Posterior vena cava (tissue), 2 donors: ENCODE measurements at places on chromosomes 7 and 10. TPM values are rescaled to one million over a fixed set of nuclear protein-coding genes. Genes with fewer than 3 reads are reported as not detected.

MOGAT3 gene
- not detected for total RNA-seq

HOXA13 gene
- total RNA-seq = not detected

DNA sequence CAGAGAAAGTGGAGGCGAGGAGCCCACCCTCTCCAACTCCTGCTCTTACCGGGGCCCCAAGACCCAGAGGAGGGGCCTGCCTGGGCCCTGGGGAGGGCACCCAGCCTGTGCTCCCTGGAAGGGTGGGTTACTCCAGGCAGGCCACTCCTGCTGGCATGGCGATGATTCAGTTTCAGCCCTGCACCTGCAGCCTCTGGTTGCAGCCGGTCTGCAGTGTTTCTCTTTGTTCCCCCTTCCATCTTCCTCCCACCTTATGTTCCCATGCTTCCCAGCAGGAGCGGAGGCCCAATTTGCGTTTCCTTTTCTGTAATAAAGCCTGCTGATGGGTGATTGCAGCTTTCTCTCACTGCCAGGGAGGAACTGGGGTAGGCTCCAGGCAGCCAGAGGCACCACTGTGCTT lies 53.2 kb upstream of the FAM20C start:
- DNase-seq = peak; percentile 67

- DNase-seq = no peak
Measured at GRCh38 chr7:47782022-47782421, 166.2 kb downstream of the PKD1L1 start.

DNA sequence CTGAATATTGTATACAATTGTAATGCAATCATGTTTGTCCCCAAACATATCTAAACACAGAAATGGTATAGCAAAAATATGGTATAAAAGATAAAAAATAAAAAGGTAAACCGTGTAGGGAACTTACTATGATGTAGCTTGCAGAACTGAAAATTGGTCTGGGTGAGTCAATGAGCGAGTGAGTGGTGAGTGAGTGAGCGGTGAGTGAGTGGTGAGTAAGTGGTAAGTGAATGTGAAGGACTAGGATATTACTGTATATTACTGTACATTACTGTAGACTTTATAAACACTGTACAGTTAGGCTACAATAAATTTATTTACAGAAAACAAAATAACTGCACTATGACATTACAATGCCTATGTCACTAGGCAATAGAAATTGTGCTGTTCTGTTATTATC lies 1163.2 kb upstream of the SORCS1 start:
- no peak for DNase-seq

GRCh38 chr10:117743509-117743908 lies 201.0 kb downstream of the EMX2 start:
- no peak for DNase-seq

DNA sequence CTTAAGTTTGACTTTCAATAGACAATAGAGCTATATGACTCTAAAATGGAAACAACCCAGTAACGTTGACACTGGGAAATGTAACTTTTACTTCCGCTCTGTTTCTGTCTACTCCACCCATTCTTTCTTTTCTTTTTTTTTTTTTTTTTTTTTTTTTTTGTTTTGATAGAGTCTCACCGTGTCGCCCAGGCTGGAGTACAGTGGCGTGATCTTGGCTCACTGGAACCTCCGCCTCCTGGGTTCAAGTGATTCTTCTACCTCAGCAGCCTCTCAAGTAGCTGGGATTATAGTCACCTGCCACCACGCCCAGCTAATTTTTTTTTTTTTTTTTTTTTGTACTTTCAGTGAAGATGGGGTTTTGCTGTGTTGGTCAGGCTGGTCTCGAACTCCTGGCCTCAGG lies 13.9 kb downstream of the PRSS2 start:
- no peak for DNase-seq

GRCh38 chr7:25779002-25779546 lies 372.9 kb upstream of the NFE2L3 start:
- no peak for DNase-seq

DNA sequence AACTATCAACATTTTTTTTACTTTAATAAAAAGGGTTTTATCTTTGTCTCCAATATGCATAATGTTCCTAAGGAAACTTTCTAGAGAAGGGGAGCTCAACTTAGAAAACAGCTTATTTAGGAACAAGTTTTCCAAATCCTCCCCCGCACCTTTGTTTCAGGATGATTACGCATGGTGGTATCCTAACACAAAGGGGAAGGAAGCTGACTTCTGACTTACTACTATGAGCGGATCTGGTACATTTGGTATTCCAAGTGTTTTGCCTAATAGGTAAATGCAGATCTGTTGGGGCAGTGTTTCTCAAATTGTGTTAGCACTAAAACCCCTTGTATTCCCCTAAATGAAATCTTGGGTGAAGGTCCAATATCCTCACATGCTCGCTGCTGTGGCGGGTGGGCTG lies 229.3 kb upstream of the KLF14 start:
- DNase-seq = no peak

GRCh38 chr7:28211006-28211405 lies 30.4 kb upstream of the JAZF1 start:
- no peak for DNase-seq
